ENCODE measurements at places on chromosomes 7 and 10. TPM values are rescaled to one million over a fixed set of nuclear protein-coding genes. Genes with fewer than 3 reads are reported as not detected.

The GIMAP8 gene
- 16.5 TPM for polyA plus RNA-seq

The ADAM12 gene
- 0.01 TPM for polyA plus RNA-seq

The IL2RA gene
- polyA plus RNA-seq, result not detected

The CACNB2 gene
- polyA plus RNA-seq, result 0.05 TPM

The PHYH gene
- polyA plus RNA-seq, result 5.5 TPM

The BAMBI gene
- polyA plus RNA-seq, result 0.09 TPM

The LIPJ gene
- not detected for polyA plus RNA-seq

The SSMEM1 gene
- not detected for polyA plus RNA-seq

The ZNF25 gene
- 6.2 TPM for polyA plus RNA-seq

The CACUL1 gene
- 50.8 TPM for polyA plus RNA-seq

The GFRA1 gene
- not detected for polyA plus RNA-seq

DNA sequence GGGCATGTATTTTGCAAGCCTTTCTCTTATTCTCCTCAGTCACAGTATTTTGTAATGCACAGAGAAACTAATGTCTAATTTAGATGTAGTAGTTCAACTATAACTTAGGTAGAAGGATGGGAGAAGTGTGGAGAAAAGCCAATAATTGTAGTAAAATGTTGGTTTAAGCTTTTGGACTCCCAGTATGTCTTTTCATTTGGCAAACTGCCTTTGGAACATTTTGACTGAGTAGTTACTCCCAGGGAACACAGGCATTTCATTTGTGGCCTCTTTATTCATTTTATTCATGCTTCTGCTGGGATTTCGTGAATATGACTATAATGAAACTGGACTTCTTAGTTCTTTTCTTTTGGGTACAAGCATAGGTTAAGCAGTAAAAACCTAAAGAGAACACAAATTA lies 79.0 kb downstream of the EXOC4 start:
- no peak for DNase-seq

- DNase-seq, result no peak
These were observed 81.6 kb upstream of the DNAJB6 start for GRCh38 chr7:157255201-157255606.

DNA sequence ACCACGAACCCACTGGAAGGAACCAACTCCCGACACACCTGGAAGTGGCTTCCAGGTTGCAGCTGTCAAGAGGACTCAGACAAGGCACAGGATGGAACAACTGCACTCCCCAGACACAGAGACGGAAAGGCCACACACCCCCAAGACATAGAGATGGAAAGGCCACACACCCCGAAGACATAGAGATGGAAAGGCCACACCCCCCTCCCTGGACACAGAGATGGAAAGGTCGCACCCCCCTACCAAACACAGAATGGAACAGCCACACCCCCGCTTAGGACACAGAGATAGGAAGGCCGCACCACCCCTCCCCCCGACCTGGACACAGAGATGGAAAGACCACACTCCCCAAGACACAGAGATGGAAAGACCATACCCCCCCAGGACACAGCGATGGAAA lies 7.6 kb downstream of the ZNF511 start:
- DNase-seq, result no peak

DNA sequence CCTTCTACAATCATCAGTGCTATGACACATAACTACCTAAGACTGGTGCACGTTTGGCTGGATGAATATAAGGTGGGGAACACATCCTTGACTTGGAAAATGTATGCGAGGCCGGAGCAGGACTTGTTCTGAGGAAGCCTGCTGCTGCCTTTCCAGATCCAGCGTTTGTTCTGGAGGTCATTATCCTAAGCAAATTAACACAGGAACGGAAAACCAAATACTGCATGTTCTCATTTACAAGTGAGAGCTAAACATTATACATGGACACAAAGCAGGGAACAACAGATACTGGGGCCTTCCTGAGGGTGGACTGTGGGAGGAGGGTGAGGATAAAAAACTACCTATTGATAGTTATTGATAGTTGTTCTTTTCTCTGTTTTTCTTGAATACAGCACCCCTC lies 10.8 kb upstream of the GALNT11 start:
- no peak for DNase-seq

GRCh38 chr7:22433710-22434460 lies 66.1 kb downstream of the STEAP1B start:
- DNase-seq, result no peak

- DNase-seq, result no peak
These were observed 24.4 kb downstream of the GNG11 start for GRCh38 chr7:93945756-93946535.

DNA sequence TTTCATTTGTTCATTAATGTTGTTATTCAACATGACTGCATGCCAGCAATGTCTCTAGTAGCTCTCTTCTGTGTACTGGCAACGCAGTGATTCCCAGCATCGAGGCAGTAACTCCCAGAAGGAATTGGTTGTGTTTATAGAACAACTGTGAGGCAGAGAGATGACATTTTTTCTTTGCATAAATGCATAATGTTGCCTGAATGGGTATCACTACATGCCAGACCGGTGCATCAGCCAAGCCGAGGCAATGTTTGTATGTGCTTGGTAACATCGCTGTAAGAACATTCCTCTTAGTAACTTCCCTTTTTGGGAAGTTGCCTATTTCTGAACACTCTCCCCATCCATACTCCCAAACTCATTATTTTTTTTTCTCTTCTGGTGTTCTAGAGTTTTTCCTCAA lies 182.9 kb downstream of the HTR7 start:
- DNase-seq, result no peak

- peak; percentile 26 for DNase-seq
These were observed 17.9 kb upstream of the BAIAP2L1 start for GRCh38 chr7:98418636-98419315.

- no peak for DNase-seq
These were observed 83.8 kb downstream of the FAM204A start for GRCh38 chr10:118258285-118258684.

DNA sequence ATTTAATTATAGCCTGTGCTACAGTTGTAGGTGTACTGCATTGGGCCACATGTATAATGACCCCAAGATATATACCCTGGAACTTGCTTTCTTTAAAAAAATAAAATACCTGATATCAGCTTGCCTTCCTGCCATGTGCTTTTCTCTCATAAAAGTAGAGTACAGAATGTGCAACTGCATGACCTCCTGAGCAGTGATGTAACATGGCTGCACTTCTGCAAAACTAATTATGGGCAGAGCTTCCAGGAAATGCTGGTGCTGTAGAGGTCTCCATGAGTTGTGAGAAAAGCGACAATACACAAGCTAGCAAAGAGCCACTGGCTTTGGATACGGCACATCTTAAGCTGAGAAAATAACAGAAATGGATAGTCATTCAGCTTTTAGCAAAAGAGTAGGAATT lies 6.5 kb upstream of the ERLIN1 start:
- DNase-seq, result peak; percentile 68

DNA sequence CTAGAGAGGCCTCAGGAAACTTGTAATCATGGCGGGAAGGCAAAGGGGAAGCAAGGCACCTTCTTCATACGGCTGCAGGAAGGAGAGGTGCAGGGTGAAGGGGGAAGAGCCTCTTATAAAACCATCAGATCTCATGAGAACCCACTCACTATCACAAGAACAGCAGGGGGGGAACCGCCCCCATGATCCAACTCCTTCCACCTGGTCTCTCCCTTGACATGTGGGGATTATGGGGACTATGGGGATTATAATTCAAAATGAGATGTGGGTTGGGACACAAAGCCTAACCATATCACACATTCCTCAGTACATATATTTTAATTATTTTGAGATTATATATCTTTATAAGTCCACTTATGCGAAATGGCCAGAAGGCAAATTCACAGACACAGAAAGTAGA lies 8.9 kb downstream of the HK1 start:
- no peak for DNase-seq

- DNase-seq, result no peak
These were observed 2.4 kb upstream of the MKLN1 start for GRCh38 chr7:131325179-131325840.

DNA sequence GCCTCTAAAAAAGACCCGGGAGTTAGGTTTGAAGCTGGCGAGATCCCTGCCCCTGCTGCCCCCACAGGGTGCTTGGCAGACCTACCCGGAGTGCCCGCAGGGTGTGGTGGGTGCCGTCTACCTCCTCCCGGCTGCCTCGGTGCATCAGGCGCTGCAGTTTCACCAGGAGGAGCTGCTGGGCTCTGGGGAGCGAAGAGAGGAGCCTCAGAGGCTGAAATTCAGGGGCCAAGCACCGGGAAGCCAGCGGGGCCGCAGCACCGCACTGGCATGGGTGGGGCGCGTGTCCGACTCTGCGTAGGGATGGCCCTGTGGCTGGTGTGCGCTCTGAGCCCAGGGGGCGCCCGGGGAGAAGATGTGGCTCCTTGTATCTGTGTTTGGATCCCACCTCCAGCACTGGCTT lies 74.3 kb upstream of the GNA12 start:
- DNase-seq, result no peak

GRCh38 chr7:157851501-157852067 lies 514.8 kb downstream of the DNAJB6 start:
- DNase-seq, result peak; percentile 73

- peak; percentile 32 for DNase-seq
These were observed 90.1 kb upstream of the PIK3CG start for GRCh38 chr7:106774768-106775551.

DNA sequence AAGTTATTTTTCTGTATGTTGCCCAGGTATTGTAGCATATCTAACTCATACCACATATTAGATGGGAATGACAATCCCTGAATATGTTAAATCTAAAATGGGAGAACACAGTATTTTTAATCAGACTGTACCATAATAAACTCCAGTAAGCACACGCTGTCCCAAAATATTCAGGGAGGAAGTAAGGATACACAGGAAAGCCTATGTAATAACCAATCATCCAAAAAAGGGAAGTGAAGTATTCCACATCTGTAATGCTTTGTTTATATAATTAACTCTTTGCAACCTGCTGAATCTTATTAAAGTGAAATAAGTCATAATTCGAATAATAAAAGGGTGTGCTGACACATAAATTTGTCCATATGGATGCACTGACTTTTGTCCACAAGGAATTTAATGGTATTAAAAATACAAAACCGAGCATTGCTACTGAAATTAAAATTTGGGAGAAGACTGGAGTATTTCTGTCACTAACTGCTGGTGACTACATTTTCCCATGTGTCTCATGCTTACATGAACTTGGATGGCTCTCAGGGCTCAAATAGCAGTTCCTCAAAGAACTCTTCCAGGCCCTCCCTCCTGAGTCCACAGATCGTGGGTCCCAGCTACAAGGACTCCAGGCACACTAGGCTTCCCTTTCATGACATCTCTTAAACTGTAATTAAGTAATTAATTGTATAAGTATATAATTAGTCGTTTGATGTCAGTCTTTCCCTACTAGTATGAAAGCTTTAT lies 120.6 kb downstream of the NEBL start:
- no peak for DNase-seq

- DNase-seq, result no peak
These were observed 85.6 kb upstream of the PDCD4 start for GRCh38 chr10:110786172-110786571.

DNA sequence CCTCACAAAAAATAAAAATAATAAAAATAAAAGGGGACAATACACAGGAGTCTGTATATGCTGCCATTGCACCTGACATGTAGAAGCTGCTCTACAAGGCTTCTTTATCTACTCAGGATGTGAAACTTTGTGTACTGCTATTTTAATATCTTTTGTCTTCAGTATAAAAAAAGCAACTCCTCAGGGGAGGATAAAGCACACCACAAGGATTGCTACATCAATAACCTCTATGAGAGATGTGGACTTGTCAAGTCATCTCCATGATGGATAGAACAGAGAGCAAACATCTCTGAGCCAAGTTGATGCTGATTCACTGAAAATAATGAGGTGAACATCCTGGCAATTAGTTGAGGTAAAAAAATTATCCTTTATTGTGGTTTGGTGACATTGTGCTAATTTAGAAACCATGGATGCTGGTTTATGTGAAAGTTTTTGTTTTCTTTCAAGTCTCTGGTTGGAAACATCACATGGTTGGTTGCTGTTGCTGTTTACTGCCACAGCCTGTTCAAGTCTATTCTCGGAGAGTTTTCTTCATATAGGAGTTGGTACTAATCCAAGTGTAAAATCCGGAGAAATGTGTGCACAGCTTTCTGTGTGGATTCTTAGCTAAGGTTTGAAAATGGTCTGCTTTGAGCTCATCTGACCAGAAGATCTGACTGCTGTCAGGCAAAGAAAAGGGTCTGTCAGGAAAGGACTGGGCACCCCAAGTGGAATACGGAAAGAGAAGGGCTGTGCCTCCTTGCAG lies 1.5 kb upstream of the HECW1 start:
- no peak for DNase-seq

GRCh38 chr7:6385110-6385781 lies 62.5 kb downstream of the DAGLB start:
- peak; percentile 95 for DNase-seq

All from CD14-positive monocyte (primary cell).